ENCODE measurements at places on chromosomes 3 and 15. TPM values are rescaled to one million over a fixed set of nuclear protein-coding genes. Genes with fewer than 3 reads are reported as not detected.
A peak's percentile ranks its signal among the peaks of the same experiment; 100 is the strongest.

Gene DHX36
- polyA plus RNA-seq, result 84.6 TPM

Gene HYKK
- polyA plus RNA-seq, result 9.1 TPM

Gene MYL3
- 23.6 TPM for polyA plus RNA-seq

Gene LYZL4
- not detected for polyA plus RNA-seq

Gene DTX3L
- polyA plus RNA-seq, result 14.1 TPM

Gene IL5RA
- polyA plus RNA-seq, result 0.64 TPM

Gene IL17RD
- polyA plus RNA-seq, result 47.5 TPM

Gene ISLR
- 515 TPM for polyA plus RNA-seq

Gene GOLGA8Q
- polyA plus RNA-seq, result 0.89 TPM

Gene GPR149
- not detected for polyA plus RNA-seq

Gene PDZRN3
- 35.8 TPM for polyA plus RNA-seq

GRCh38 chr3:182626484-182627467, 166.5 kb upstream of the ATP11B start:
- DNase-seq, result no peak

- DNase-seq, result no peak
These were observed 48.9 kb downstream of the PTPRG start for GRCh38 chr3:61610316-61610715.

DNA sequence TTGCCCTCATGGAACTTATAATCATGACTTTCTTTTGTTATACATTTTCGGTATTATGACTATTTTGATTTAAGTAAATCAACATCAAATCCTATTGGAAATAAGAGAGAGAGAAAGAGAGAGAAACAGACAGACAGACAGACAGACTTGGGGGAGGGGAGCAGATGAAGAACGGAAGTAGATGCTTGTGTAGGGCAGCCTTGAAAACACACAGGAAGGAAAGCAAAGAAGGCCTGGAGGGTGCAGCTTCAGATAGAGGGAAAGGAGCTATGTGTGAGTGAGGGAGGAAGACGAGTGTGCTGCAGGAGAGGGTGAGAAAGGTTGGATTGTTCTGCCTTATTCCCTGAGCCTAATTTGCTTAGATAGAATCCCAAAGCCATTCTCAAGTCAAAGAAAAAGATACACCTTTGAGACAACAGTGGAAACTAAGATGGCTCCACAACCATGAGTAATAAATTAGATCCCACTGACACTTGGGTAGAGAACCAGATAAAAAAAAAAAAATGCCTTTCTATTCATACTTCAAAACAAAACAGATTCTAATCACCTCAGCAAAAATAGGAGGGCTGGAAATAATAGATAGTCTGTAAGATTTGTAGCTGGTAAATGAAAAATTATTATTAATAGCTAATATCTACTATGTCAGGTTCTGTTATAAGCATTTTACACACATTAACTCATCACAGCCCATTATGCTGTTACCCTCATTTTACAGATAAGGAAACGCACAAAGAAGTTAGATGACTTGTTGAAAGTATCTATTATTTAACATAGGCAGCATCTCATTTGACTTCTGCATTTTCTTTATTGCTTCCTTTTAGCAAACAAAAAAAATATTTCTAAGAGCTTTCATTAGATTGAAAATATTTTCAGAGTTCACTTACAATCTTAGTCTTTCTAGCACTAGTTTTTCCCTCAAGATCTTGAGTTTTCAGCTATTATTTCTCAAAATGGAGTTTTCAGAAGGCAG, 214.1 kb downstream of the TNIK start:
- DNase-seq, result no peak

DNA sequence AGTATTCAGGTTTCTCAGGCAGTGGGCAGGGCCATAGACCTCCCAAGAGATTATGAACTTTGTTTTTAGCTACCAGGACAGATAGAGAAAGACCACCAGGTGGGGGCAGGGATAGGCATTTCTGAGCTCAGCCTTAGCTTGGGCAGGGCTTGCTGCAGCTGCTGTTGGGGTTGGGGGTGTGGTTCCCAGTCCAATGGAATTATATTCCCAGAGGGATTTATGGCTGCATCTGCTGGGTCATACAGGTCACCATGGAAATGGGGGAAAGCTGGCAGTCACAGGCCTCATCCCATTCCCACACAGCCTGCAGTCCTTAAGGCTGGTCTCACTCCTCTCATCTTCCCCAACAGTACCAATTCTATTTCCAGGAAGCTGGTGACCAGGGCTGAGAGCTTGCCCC, 144.6 kb upstream of the ZPLD1 start:
- no peak for DNase-seq

DNA sequence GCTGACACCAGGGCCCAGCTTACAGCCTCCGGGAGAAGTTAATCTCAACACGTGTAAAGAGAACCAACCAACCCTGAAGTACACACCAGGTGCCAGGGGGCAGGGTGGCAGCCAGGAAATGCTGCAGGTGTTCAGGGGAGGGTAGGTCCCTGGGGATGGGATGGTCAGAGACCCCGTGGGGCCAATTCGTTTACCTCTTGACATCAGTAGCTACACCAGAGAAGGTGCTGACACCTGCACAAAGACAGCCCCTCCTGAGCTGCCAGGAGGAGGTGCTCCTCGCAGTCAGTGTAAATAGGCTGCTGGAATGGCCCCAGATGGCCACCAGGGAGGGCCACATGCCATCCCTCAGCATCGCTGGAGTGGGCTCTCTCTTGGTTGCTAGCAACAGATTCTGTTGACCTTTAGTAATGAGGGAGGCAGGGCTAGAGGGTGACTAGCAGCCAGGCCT, 52.8 kb downstream of the CORO2B start:
- no peak for DNase-seq

DNA sequence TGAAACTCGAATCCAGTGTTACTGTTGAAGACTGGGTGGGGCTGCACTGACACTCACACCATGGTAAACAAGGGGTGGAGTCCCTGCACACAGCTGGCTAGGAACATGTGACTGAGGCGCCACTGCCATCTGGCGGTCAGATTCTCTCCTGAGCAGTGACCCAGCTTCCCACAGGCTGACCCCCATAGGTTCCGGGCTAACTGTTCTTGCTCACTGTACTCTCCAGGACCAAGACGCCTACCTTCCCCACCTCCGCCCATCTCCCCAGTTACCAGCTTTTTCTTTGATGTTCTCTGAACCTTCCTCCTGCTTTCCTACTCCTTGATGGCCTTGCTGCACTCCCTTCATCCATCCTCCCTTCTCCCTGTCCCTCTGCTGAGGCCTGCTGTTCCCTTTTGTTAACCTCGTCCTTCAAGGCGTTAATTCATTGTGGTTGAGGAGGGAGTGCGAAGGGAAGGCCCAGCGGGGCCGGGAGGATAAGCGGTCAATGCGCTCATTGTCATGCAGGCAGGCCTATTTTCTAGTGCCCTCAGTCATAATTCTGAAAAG, 115.2 kb downstream of the ATP8B4 start:
- peak; percentile 57 for DNase-seq

DNA sequence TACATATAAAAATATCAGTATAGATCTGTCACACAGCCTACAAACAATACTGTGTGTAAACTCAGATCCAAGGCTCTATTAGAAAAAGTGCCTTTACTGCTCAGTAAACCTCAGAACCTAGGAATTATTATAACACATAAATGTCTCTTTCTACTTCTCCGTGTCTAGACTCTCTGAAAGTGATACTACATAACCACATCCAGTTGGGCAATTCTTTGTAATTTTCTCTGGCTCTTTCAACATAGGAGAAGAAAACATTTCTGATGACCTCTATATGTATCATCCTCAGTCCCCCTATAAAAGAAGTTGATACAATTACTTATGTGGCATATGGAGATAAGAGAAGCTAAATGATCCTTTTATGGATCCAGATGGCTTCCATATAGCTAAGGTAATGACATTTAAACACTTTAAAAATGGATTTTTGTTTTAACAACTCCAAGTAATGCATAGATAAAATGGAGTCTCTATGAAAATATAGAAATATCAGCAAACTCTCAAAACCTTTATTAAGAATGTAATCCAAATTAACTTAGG, 104.5 kb downstream of the LSAMP start:
- DNase-seq, result no peak

DNA sequence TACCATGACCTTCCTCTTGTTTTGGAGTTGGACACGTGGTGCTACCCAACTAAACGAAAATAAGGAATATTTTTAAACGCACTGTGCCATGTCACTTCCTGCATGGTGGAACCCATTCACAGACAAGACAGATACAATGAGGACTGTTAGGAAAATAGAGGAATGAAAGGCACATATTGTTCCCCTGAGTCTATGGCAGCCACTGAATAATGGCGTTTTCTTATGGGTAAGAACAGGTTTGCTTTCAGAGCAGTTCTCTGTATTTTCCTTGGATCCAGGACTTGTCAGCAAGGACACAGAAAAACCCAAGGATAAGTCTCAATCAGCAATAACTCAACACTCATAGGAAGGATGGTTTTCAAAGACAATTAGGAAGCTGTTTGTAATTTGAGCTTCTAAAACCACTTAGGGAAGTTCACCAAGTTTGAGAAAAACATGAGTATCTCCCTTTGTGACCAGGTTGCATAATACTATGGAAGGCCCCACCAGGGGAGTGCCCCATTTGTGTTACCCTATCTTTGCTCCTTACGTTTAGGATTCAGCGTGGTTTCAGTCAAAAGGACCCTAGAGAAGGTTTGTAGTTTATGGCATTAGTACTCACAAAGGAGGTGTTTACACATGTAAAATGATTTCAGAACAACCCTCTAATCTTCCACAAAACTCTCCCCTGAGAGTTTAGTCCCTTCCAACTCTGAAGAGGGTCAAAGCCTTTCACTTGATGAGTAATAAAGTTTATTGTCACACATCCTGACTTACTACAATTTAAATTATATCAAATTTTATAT, 487.2 kb upstream of the ATP11B start:
- DNase-seq, result no peak

GRCh38 chr15:39273717-39274411, 307.0 kb upstream of the THBS1 start:
- no peak for DNase-seq

Measured in left renal pelvis (tissue), 4 donors.